ENCODE measurements at places on chromosomes 7 and 10.

- DNase-seq = no peak
These were observed 53.6 kb upstream of the ELN start for GRCh38 chr7:73974101-73974947.

DNA sequence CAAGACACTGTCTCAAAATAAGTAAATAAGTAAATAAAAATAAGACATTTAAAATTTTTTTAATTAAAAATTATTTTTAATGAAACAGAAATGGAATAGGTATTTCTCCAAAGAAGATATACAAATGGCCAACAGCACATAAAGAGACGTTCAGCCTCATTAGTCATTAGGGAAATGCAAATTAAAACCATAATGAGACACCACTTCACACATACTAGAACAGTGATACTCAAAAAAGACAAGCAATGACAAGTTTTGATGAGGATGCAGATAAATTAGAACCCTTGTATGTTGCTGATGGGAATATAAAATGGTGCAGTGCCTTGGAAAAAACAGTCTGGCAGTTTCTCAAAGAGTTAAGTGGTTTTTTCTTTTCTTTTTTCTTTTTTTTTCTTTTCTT, 26.5 kb upstream of the C10orf67 start:
- DNase-seq = no peak

DNA sequence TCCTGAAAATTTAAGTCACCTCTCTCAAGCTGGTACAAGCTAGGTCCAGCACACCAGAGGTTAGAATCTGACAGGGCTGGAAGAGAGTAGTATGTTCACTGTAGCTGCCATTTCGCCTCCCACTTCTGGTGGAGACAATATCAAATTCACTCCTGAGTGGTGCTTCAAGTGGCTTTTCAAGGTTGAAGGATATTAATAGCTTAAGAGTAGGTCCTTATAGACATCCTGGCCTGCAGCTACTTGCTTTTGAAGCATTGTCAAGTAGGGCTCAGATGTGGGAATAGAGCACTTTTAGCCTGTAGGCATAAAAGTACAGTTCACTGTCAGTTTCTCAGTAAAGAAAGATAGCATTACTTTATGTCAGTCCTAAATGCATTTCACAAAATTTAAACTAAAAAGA, 270.5 kb upstream of the PLPP4 start:
- no peak for DNase-seq

DNA sequence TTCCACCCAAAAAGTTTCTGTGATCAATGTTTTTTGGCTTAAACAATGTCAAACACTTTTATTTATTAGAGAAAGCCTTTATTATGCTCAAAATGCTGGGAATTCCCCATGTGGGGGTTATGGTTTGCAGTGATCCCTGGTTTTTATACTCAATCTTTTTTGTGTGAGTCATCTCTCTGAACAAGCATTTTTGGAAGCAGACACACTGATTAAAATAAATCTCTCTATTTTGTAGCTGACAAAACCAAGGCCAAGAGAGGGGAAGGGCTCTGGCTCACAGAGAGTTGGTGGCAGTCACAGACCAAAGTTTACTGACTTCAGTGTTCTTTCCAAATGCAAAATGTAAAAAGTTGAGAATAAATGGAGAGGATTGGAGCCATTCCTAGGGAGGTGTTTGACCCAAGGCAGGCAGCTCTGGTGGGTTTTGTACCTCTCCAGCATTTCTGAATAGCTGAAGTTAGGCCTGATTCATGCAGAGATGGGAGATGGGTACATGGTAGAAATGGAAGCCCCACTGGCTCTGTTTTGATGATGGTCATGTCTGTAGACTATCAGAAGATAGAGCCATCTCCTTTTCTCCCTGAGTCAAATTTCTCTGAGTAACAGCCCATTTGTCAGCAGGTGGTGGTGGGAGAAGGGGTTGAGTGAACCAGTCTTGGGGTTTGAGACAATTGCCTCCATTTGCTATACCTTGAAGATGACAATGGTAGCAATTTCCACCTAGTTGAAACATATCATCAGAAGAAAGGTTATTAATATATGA, 45.4 kb upstream of the NAMPT start:
- no peak for DNase-seq

DNA sequence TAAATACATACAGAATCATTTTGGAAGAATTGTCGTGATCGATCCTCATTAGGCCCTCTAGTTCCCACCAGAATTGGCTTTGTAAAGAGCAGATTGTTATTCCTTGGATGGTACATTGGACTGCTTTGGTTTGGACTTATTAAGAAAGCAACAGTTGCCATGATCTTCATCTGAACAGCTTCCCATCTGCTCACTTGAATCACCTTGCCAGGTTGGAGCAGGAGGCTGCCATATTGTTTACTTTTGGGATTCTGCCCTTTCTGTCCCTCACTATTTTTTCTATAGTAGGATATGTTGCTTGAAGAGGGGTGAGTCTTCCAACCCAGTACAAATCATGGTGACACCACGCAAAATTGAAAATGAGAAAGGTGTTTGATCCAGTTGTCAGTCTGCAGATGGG, 199.6 kb downstream of the TCF7L2 start:
- no peak for DNase-seq

- no peak for DNase-seq
These were observed 90.8 kb downstream of the TCERG1L start for GRCh38 chr10:131220601-131221171.

DNA sequence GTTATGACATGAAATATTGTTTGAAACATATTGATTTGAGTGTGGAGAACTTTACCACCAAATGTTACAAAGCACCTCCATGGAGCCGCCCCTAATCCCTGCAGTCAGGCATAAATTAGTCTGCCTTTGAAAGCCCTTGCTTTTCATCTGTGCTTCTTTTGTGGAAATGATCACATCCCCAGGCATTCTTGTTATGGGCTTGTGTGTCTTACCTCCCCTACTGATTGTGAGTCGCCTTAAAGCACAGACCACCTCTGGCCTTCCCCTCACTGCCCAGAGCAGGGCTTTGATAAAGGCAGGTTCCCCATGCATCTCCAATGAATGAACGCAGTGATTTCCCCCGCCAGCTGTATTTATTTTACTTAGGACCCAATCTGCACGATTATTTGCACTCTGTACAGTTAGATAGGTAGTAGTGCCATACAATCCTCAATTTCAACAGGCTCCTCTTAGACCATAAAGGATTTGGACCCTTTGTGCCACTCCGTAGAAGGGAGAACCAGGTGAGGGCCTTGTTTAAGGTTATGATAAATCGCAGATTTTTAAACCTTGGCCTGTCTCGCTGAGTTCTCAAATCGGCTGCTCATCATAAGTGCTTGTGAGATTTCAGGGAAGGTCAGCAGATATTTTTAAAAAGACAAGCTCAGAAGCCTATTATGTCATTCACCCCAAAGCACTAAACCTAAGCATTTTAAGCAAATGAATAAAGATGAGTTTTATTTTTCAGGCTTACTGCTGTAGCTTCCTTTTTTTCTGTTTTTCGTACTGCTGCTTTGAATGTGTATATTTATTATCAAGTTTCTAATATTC, 107.8 kb downstream of the CUBN start:
- no peak for DNase-seq

GRCh38 chr10:112278871-112279270, 4.3 kb upstream of the TECTB start:
- DNase-seq = no peak

GRCh38 chr10:118922226-118922625, 107.3 kb upstream of the NANOS1 start:
- no peak for DNase-seq

GRCh38 chr7:131219312-131220041, 108.2 kb upstream of the MKLN1 start:
- no peak for DNase-seq

DNA sequence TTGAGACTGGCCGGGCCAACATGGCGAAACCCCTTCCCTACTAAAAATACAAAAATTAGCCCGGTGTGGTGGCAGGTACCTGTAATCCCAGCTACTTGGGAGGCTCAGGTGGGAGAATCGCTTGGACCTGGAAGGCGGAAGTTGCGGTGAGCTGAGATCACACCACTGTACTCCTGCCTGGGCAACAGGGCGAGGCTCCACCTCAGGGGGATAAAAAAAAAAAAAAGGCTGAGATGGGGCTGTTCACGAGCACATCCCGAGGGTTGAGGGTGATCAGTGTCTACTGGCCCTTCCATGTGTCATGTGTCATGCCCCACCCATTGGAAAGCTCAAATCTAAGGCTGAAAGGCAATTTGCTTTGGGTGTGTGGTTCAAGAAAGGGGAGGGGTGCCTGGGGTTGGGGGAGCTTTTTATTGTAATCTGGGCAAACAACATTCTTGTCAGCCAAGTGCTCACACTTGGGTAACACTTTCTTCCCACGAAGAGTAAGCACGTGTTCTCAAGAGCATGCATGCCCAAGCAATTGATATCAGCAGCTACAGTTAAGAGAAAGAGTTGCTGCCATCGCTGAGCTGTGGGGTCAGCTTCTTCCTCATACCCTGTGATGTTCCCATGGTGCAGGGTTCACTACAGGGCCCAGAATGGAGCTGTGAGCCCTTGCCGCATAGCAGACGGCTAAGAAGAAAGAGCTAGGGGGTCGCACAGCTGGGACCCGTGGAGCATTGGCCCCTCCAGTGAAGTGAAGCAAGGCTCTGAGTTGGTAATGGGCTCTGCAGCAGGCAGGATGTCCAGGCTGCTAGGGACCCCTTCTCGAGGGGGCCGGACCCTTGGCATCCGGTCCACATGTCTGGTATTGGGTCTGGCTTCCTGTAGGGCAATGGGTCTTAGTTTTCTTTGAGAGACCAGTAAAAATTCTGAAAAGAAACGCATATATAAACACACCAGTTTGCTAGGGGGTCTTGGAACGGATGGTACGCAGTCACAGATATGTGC, 9.9 kb upstream of the ACSL5 start:
- no peak for DNase-seq

DNA sequence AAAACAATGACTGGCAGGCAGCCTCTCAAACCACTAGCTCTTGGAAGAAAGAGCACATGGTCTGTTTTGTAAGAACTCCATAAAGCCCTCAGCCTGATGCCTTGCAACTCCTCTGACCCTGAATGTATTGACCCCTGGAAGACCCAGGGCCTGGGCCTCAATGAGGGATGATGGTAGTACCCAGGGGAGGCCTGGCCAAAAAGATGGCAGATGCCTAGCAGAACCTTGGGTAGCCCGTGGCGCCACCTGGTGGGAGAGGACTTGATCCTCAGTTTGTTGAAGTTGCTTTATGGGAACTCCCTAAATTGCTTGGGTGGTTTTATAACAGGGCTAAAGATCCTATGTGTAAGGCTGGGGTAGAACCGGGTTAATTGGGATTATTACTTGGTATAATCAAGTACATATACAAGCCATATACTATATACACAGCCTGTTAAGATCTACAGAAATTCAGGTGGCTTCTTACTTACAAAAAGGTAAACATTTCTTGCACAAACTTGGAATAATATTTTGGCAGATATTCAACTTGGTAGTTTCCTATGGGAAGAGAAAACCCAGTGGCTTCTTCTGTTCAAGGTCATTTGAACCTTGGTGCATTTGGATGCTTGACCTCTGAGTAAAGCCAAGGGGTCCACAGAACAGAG, 95.8 kb upstream of the CACUL1 start:
- DNase-seq = peak; percentile 72

- DNase-seq = no peak
These were observed 723.4 kb downstream of the PARD3 start for GRCh38 chr10:34091635-34092195.

GRCh38 chr7:107210400-107210799, 41.6 kb downstream of the HBP1 start:
- no peak for DNase-seq

GRCh38 chr10:105706281-105707026, 1065.4 kb downstream of the SORCS3 start:
- DNase-seq = no peak

DNA sequence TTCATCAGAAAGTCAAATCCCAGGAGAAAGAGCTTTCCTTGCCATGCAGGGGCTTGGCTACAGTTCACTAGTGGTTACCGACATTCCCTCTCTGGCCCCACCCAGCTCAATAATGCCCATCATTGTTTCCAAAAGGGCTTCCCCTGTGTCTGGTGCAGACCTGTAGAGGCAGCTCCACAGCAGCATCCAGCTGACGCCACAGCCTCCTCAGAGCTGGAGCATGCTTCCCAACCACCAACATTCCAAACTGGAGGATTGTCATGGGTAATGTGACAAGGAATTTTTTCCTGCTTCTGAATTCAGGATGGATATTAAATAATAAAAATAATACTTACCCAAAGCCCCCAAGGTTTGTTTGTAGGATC, 77.4 kb downstream of the ZNF365 start:
- DNase-seq = no peak

GRCh38 chr7:12637819-12638592, 49.4 kb upstream of the ARL4A start:
- DNase-seq = no peak

DNA sequence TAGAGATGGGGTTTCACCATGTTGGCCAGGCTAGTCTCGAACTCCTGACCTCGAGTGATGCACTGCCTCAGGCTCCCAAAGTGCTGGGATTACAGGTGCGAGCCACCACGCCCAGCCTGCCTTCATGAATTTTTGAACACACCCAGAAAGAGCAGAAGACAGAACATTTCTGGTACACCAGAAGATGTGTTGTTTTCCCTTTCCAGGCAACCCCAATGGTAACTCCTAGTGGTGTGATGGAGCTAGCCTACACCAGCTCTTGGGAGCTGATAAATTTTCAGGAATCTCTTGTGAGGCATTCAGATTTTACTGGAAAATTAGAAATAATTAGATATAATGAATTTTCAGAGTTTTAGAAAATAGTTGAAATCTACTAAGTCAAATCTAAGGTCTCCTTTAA, 904 bp upstream of the CCDC7 start:
- DNase-seq = peak; percentile 6

- no peak for DNase-seq
These were observed 1.8 kb downstream of the LAMB1 start for GRCh38 chr7:108000875-108001763.

DNA sequence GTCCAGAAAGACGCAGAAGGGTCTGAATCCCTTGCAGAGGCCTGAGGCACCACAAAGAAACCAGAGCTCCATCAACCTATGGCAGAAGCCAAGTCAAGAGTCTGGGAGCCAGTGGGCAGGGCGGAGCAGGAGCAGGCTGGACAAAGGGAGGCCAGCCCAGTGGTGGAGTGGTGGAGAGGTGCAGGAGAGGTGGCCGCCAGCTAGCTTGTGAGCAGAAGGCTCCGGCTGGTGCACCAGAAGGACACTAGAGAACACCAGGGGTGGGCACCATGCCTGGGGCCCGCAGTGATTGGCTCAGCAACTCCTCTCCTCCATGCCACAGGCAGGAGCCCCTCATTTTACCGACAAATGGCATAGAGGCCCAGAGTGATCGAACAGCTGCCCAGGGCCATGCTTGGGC, 186.6 kb downstream of the GRID1 start:
- DNase-seq = no peak

GRCh38 chr10:114427124-114427852, 23.0 kb upstream of the AFAP1L2 start:
- DNase-seq = no peak

Data from activated CD4-positive, alpha-beta T cell treated with anti-CD3 and anti-CD28 coated beads, Interleukin-2, Interleukin-6, amounts not matched to agents 100 ng/mL and 50 ng/mL, durations not matched to agents 16 hours and 8 hours (primary cell).